ENCODE measurements at places on chromosomes 4 and X. TPM values are rescaled to one million over a fixed set of nuclear protein-coding genes. Genes with fewer than 3 reads are reported as not detected.

DNA sequence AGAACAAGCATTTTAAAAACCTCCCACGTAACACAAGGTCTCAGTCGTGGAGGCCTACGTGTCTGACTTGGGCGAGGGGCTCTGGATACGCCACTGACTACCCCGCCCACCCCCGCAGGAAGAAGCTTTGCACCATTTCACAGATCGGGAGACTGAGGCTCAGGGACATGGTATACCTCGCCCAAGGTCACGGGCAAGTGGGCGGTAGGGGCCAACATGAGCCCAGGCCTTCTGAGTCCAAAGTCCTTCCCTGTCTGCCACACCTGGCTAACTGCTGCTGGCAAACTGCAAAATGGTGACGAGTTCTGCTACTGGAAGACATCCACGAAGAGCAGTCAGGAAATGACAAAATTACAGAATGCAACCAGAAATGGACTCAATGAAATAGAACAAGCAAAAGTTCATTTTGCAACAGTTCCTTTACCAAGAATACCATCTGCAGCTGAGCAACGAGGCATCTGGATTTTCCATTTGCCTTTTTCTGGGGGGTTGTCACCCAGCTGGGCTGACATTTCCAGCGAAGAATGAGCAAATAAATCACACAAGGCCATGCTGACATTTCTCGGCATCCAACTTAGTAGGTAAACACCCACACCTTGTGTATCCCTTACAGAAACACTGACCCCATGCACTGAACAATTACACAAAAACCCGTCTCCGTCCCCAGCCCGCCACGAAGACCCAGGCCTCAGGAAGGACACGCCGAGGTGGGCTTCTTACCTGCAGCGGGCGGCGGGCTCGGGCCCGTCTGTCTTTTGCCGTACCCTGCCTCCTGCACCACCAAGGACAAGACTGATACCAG, 70.2 kb upstream of the AFAP1 start:
- H3K27ac ChIP-seq, result no peak overlapping the region
- no peaks in the 10 kb centered on the region for H3K4me1 ChIP-seq
- no peak for DNase-seq
- H3K4me3 ChIP-seq, result no peak overlapping the region

DNA sequence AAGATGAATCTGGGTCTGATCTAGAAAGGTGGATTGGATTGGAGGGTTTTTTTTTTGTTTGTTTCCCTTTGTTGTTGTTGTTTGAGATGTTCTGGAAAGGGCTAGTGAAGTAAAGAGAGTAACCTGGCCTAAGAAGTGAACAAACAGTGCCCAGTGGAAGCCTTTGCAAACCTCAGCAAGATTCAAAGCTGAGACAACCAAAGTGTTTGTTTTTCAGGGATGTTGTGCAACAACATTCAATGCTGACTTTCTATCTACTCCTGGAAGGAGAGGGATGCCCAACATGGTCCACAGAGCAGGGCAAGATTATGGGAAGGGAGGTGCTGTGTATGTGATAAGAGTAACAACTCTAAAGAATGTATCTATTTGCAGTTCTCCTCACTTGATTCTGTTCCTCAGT, 11.3 kb downstream of the BEX1 start:
- H3K4me1 ChIP-seq, result no peaks in the 10 kb centered on the region
- DNase-seq, result no peak
- no peaks in the 10 kb centered on the region for H3K36me3 ChIP-seq
- no peak overlapping the region for H3K4me3 ChIP-seq
- H3K27me3 ChIP-seq, result peaks cover 4% of the 10 kb centered on the region

DNA sequence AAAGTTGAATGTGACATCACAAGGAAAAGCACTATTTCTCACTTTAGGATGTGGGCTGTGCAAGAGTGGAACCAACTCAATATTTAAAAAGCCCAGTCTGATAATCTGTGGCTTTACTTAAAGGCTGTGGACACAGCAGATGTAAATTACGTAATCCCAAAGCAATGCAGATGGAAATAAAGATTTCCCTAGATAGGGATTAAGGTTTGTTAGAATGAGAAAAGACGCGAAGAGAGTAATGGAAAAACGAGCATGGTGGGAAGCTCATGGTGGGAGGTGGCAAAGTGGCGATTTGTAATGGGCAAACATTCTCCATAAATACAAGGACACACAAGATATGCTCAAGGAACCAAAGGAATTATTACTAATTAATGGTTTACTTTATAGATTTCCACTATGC, 985.5 kb downstream of the FSTL5 start:
- no peak overlapping the region for H3K27ac ChIP-seq
- H3K4me1 ChIP-seq, result no peaks in the 10 kb centered on the region
- no peak for DNase-seq

The PNCK gene
- 0.38 TPM for total RNA-seq

DNA sequence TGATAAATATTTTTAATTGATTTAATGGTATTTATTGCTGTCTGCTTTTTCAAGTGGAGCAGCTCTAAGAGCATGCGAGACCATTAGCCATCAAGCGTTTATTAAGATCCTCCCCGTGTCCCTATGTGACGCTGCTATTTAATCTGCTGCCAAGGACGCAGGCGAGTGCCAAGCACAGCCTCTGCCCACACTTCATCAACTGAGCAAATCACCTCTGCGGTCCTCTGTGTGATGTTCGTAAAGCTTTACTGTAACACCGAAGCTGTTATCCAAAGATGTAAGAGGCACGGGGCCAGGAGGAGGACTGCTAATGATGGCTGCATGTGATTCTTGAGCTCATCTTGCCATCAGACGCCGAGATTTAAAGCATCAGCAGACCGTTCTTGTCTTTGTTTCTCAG, 79.5 kb downstream of the STOX2 start:
- H3K36me3 ChIP-seq, result no peaks in the 10 kb centered on the region
- H3K4me3 ChIP-seq, result no peak overlapping the region
- no peaks in the 10 kb centered on the region for H3K4me1 ChIP-seq
- no peak for DNase-seq
- no peak overlapping the region for H3K27ac ChIP-seq
- H3K27me3 ChIP-seq, result peaks cover 2% of the 10 kb centered on the region

Measured in HFFc6 (cell line).